Endodermal cell (in vitro differentiated cells): ENCODE measurements at places on chromosomes 12 and 14. TPM values are rescaled to one million over a fixed set of nuclear protein-coding genes. Genes with fewer than 3 reads are reported as not detected.

DNA sequence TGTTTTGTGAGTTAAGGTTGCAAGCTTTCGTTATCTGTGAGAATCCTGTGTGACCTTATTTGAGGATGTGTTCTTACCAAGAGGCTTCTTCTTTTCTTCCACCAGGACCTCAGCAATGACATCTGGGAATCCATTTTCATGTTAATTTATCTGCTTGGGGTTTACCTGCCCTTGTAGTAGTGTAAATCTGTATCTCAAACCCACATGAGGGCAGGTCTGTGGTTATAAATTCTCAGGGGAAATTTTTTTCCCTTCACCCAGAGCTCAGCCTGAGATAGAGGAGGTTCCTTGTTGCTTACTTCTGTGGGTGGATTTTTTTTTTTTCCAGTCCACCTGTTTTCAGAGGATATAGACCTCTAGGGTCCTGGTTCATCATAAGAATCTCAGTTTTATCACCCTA is 70.8 kb downstream of the AKAP6 start:
- DNase-seq, result no peak

GRCh38 chr14:28102814-28103213 is 663.8 kb upstream of the FOXG1 start:
- no peak for DNase-seq

DNA sequence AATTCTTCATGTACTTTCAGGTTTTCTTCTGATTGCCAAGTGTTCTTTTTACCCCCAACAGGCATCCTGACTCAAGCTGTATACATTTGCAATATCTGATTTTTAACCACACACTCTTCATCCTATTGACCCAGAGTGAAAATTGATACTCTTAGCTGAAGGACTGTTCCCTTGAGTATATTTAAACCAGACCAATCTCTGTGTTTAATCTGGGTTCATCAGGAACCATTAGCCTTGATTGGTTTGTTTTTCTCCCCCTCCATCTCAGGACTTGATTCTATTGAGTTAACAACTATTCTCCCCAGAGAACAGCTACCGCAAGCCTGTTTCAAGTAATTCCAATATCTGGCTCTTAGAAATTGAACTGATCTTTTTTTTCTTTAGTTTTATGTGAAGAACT is 222.3 kb upstream of the NOVA1 start:
- DNase-seq, result no peak

GRCh38 chr12:102765736-102766135 is 151.3 kb downstream of the PAH start:
- no peak for DNase-seq

- no peak for DNase-seq
These were observed 15.4 kb downstream of the SAMD4A start for GRCh38 chr14:54582334-54582733.

GRCh38 chr12:77054851-77055250 is 10.5 kb downstream of the E2F7 start:
- no peak for DNase-seq

DNA sequence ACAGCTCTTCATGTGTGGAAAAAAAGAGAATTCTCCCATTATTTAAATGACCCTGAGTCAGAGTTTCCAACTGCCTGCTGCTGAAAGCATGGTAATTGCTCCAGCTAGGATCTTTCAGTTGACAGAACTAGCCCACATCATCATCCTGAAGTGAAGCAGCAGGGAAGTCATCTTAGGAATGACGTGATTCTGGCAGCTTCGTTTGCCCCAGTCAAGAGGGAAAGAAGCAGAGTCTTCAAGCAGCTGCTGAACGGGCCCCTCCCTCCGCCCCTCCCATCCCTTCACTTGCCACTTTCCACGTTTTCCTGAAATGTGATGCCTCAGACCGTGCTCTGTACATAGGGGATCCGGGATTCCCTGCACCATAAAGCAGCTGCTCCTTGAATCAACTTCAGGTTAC is 455.0 kb upstream of the TMEM132C start:
- peak; percentile 58 for DNase-seq

GRCh38 chr14:29601616-29602015 is 326.0 kb downstream of the PRKD1 start:
- no peak for DNase-seq

- DNase-seq, result peak; percentile 97
These were observed 88.5 kb upstream of the NCOR2 start for GRCh38 chr12:124655698-124656516.

DNA sequence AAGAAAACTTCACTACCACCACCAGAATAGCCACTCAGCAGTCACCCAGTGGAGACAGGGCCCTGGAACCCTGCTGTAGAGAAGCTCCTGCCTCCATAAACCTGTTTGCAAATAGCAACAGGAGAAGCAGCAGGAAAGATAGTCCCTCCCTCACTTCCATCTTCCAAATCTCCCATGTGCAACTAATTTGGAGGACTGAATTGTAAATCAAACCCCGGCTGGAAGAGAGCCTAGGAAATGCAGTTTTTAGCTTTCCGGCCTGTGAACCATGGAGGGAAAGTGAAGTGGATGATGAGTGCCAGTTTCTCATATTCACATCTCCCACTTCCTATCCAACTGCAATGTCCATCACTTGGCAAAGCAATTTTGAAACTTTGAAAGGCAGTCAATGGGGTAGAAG is 167.2 kb upstream of the FRMD6 start:
- DNase-seq, result no peak

DNA sequence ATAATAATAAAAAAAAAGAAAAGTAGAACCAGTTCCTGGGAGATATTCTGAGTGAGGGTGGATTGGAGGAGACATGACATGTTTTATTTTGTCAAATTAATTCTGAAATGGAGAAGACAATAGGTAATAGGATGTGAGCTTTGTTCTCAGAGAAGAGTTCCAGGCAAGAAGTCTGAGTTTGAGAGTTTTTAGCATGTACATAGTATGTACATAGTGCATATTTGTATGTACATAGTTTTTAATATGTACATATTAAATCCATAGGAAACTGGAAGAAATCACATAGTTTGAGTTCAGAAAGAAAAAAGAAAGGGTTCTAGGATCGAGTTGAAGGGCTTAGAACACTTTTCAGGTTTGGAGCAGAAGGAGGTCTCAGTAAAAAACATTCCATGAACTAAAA is 47.5 kb downstream of the LRFN5 start:
- DNase-seq, result no peak

DNA sequence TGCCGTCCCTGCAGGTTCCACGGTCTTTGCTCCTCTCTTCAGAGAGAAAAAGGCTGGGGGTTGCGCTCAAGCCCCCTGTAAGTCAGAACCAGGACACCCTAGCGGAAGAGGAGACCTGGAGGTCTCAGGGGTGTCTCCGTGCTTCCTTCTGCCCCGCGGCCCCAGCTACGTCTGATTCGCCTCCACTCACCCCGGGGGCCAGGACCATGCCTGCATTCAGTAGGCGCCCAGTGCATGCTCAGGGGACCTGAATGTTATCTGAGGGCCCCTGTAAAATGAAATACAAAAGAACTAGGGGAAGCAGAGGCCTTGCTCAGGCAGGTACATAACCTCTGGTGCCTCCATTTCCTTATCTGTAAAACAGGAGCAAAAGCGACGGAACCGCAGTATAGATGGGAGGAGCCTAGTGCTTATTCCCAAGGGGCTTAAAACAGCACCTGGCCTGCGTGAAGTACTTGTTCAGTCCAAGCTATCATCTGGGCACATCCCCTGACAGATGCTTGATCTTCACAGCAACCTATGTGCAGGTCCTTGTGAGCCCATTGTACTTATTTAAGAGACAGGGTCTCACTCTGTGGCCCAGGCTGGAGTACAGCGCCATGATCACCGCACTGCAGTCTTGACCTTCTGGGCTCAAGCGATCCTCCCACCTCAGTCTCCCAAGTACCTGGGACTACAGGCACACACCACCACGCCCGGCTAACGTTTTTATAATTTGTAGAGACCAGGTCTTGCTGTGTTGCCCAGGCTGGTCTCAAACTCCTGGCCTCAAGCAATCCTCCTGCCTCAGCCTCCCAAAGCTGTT is 110.3 kb upstream of the NCOR2 start:
- DNase-seq, result no peak

DEPDC4 gene
- 4.1 and 4.8 TPM in 2 replicates for total RNA-seq

PSMA6 gene
- 263 and 275 TPM in 2 replicates for total RNA-seq

PRICKLE1 gene
- 19.2 and 20.6 TPM in 2 replicates for total RNA-seq

REC8 gene
- 60.3 to 72.0 TPM (median 67.4 TPM) in 3 replicates for total RNA-seq

CMA1 gene
- total RNA-seq, result not detected in 3 replicates

CD69 gene
- total RNA-seq, result not detected in 3 replicates
